Hematopoietic multipotent progenitor cell treated with erythropoietin and hydrocortisone succinate and interleukin-3 and kit ligand, for 17 days (in vitro differentiated cells): ENCODE measurements at places on chromosomes 2 and 18.

- no peak for DNase-seq
These were observed 164.3 kb upstream of the FHL2 start for GRCh38 chr2:105563000-105563719.

GRCh38 chr2:71453404-71454220, at the start of gene DYSF:
DYSF (plus strand) TSS chr2:71453561.
- peak; percentile 69 for DNase-seq

- no peak for DNase-seq
These were observed 440.1 kb downstream of the ZEB2 start for GRCh38 chr2:144079803-144080202.

GRCh38 chr2:8636721-8637636, 44.9 kb upstream of the ID2 start:
- DNase-seq = no peak

DNA sequence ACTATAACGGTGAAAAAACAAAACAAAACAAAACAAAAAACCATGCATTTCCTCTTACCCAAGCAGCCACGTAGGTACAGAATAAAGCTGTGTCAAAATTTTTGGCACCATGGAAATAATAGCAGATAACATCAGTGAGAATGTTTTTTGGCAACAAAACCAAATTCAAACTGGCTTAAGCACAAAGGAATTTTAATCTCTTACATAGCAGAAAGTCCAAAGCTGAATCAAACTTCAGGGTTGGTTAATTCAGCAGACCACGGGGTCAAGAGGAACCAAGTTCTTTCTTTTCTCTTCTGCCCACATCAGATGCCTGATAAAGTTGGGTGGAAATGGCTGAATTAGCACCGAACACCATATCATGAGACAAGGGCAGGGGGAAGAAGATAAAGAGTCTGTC, 129.5 kb downstream of the PAX3 start:
- DNase-seq = no peak

DNA sequence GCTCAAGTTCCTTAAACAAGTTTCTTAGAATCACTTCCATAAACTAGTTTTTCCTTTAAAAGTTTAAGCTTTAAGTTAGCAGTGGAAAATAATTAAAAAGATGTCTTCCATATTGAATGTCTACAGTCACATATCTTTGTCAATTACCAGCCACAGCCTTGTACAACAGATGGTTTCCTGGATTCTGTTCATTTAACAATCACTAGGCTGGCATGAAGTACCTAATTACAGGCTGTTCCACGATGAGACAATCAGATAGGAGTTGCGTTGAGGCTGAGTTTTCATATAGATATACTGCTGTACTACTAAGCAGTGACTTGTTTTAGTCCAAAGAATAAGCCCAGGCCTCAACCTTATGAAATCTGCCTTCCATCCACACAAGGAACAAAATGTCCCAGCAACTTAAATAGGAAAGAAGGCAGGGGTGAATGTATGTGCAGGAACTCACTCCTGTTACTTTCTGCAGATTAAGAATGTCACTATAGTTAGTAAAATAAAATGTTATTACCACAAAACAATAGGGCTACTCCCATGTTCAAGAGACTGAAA, 131.0 kb downstream of the ZAP70 start:
- no peak for DNase-seq

- no peak for DNase-seq
These were observed 49.5 kb downstream of the ANTXR1 start for GRCh38 chr2:69062307-69062962.

DNA sequence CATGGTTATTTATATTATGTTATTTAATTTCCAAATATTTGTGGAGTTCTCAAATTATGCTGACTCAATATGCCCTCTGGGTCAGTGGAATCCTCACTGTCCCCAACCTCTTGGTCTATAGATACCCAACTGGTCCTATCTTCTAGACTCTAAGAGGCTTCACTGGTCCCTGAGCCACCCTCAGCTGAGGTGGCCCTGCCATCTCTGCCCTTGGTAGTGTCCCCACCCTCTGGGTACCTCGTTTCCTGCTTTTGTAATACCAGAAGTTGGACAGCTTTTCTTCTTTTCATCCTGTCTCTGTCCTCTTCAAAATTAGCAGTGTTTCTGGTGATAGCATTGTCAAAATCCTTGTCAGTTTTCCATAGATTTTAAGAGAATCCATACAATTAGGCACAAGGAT, 11.9 kb downstream of the ZSCAN30 start:
- no peak for DNase-seq

DNA sequence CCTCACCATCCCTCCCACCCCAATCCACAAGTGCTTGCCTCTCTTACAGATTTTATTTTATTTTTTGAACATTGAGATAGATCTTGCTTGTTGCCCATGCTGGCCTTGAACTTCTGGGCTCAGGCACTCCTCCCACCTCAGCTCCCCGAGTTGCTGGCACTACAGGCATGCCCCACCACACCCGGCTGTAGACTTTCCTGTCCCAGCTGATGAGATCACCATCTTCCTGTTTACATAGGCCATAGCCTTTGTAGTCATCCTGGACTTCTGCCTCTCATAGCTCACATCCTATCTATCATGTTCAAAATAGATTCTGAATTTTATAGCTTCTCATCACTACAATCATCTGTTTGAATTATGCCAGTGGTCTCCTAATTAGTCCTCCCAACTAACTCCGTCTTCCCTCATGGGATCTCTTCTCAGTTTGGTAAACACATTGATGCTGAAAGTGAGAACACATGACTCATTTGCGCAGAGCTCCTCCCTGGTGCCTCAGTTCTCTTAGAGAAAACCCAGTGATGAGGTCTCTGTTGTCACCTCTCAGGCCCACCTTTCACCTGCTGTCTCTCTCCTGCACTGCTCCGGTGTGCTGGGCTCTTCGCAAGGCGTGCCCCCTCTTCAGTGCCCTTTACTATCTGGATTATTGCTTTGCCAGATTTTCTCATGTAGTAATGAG, 243.0 kb downstream of the ZNF407 start:
- no peak for DNase-seq

GRCh38 chr2:171763602-171764001, 76.3 kb downstream of the DYNC1I2 start:
- no peak for DNase-seq

GRCh38 chr2:32678825-32679224, 51.0 kb downstream of the TTC27 start:
- no peak for DNase-seq

GRCh38 chr2:188762151-188762550, 212.0 kb upstream of the COL3A1 start:
- DNase-seq = no peak

DNA sequence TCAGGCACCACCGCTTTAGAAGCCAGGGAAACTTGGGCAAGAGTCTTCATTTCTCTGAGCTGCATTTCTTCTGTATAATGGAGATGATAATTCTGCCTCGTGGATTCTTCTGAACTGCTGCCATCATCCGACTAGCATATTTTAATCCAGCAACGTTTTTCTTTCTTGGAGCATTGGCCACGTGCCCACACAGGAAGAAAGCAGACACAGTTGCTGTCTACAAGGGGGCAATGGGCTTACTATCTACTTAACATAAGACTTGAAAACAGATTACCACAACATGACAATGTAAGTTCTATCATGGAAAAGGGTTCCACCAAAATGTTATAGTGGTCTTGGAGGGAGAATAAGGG, 176.5 kb downstream of the FAM210A start:
- no peak for DNase-seq

- no peak for DNase-seq
These were observed 67.9 kb downstream of the NCOA1 start for GRCh38 chr2:24558781-24559472.

- no peak for DNase-seq
These were observed 170.4 kb downstream of the ZNF407 start for GRCh38 chr18:74768096-74768495.
